Caco-2 (cell line): ENCODE measurements at places on chromosomes 6 and 20.
A peak's percentile ranks its signal among the peaks of the same experiment; 100 is the strongest.

DNA sequence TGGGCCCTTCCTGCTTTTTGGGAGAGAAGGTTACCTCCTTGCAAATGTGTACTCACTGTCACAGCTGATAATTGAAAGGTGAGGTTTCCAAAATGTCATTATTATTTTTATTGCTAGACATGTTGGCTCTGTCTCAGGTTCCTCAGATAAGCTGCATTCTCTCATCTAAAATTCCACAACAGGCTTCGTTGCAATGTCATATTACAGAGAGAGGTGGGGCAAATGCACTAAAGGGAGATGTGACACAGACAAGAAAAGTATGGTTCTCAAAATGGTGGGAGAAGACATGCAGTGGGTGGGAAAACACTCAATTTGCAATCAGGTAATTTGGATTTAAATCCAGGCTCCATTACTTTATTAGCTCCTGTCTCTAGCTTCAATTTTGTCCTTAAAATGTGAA is 256.4 kb upstream of the POU3F2 start:
- DNase-seq, result no peak

DNA sequence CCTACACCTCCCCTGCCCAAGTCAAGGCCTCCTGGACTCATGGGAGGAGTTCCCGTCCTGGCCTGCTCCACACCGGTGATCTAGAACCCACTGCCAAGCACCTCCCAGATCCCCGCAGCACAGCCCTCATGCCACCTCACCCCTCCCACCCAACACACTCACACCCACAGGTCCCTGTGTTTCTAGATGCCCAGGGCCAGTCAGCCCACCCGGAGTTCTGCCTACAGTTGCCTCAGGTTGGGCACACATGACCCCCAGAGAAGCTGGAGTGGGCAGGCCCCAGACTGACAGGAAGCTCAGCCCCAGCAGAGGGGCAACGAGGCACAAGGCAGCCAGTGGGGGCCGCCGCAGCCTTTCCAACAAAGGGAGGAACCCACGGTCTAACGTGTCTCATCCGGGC is 29.6 kb downstream of the RRBP1 start:
- DNase-seq, result no peak

- DNase-seq, result no peak
Measured at GRCh38 chr6:93047033-93047432, 372.3 kb downstream of the EPHA7 start.

GRCh38 chr20:41894255-41894963 is 276.2 kb upstream of the CHD6 start:
- no peak for DNase-seq

GRCh38 chr20:36253036-36253435 is 16.8 kb downstream of the AAR2 start:
- DNase-seq, result no peak

DNA sequence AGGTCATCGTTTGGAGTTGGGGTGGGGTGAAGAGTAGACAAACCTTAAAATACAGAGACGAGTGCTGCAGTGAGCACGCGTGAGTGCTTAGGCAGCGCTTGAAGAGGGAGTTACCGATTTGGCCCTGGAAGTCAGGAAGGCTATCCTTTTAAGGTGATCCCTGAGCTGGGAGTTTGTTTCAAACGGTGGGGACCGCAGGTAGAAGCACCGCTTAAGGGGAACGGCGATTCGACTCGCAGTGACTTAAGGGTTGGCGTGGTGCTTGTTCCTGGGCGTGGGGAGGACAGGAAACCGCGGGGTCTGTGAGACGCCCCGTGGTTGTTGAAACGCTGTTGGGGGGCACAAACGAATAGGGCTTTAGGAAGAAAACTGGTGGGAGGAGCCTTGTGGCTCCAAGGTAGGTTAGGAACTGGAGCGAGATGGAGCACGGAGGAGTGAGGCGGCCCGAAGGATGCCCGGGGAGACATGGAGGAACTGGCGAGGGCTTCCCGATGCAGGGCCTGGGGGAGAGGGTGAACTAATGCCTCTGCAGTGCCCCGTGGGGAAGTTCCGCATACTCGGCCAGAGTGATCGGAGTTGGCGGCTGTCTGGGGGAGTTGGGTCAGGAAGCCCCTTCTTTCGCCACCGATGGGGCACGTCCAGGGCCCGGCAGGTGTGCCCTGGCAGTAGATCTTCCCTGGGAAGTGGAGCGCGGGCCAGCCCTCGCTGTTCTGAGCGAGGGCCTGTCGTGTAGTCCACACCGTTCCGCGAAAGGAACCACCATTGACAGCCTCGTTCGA is 1.3 kb upstream of the CDYL start:
- DNase-seq, result peak; percentile 44

DNA sequence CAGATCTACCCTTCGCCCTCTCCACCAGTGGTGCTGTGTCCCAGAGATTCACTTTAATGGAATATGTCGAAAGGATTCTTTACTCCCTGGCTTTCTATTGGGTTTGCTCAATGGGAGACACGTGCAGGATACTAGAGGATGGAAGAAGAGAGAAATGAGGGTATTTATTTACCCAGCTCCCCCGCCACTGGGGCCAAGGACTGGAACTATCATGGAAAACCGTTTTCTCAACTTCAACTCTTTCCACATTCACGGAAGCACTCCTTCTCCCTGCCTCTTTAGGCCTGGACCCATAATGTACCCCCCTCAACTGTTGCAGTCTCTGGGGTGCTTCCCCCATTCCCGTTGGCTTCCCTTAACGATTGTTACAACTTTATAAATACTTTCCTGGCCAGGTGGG is 26.6 kb upstream of the RALY start:
- no peak for DNase-seq

DNA sequence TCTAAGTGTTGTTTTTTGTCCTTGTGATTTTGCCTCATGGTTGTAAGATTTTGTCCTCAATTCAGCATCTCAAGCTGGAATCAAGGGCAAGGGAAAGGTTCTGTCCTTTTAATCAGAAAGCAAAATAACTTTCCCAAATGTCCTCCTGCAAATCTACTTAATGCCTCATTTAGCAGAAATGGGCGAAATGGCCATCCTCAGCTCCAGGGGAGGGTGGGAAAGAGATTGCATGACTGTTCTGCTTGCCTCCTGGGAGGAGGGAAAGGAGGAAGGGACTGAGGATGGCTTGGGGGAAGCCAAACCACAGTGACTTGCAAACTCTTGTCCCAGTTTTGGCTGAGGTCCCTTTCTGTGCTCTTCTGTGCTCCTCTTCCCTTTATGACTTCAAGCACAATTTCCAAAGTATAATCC is 43.4 kb downstream of the TNFAIP3 start:
- DNase-seq, result no peak

DNA sequence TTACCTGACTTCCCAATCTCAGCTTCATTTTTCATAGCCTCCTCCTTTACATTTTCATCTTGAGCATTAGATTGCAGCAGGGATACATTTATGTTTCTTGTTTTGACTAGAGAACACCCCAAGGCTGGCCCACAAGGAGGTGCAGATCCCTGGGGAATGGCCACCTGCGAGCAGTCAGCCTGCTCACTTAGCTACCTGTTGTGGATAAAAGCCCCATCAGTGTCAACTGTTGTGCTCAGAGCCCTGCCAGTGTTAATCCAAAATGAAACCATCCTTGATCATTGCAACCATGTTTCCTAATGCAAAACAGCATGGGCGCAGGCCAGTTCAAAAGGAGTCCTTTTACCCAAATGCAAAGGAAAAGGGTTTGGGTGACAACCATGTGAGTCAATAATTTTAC is 50.8 kb downstream of the CNR1 start:
- DNase-seq, result no peak

- DNase-seq, result no peak
Measured at GRCh38 chr6:50846144-50846851, 27.6 kb downstream of the TFAP2B start.

DNA sequence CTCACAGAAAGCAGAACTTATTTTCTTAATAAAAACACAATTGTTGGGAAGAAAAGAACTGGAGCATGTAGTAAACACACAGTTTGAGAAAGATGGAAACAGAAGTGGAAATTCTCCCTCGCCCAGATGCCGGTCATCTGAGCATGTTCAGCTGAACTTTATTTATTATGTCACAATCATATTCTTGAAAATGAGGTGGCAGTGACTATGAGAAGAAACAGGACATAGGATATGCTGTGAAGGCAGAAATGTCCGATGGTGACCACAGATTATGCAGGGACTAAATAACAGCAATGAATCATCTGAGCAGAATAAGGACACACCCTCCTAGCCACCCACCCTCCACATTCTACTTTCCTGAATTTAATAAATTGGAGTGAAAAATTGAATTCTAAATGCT is 425.3 kb upstream of the NOX3 start:
- no peak for DNase-seq

DNA sequence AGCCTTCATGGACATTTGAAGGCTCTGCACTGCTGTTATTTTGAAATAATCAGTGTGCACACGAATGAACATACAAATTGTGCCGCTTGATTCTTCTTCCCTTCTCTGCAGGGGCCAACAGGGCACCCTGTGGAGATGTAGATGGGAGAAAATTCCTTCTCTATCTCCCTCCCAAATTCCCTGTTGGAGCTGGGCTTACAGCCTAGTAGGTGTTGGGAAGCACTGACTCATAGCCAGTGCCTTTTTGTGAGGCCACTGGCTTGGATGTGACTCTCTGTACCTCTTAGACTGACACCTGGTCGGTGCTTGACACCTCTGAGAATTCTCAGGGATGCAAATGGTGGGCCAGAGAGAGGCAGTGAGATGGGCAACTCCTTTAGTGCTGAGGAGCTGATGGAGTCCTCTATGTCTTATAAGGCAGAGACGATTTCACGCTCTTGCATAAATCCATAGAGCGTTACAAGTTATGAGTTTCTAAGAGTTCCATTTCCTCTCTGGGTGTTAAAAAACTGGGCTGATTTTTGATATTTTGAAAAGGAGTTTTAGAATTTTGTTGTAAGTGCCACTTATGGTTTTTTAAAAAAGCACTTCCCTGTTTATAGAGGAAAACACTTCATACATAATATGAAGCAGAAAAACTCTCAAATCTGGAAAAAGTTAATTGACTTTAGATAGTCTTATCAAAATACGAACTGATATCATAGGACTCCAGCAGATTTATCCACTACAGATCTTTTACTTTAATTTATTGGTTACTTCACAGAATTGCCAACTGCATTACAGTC is 89.8 kb upstream of the MAP3K7 start:
- DNase-seq, result no peak

DNA sequence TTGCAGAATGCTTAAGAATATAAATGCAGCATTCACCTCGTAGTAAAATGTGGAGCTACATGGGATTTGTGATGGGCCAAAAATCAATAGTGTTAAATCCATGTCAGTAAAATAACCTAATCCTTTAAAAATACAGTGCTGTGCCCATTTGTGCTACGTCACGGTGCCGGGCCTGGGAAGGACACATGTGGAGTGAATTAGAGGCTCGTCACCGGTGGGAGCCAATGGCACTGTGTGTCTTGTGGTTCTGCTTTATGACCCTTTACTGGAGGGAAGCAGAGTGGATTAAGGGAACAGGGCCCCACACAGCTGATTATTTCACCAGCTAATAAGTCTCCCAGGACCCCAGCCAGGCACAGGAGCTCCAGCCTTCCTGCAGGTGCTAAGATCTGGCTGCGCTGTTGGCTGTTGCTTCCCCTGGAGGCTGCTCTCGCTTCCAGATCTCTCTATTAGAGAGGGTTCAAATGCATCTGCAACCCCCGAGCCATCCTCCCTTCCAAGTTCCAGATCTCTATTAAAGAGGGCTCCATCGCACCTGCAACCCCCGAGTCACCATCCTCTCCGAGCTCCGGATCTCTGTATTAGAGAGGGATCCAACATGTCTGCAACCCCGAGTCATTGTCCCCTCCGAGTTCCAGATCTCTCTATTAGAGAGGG is 405.8 kb downstream of the CDH4 start:
- DNase-seq, result no peak

GRCh38 chr6:114216789-114217467 is 125.9 kb downstream of the HS3ST5 start:
- no peak for DNase-seq

DNA sequence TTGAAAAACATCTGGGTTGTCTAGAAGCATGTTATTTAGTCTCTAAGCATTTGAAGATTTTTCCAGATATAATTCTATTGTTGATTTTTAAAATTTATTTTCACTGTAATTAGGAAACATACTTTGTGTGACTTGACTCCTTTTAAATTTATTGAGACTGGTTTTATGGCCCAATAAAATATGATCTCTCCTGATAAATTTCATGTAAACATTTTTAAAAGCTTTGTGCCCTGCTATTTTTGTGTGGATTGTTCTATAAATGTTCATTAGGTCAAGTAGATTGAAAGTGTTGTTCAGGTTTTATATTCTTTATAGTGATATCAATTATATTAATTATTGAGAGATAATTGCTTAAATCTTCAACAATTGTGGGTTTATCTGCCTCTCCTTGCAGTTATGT is 105.4 kb downstream of the RFX6 start:
- DNase-seq, result no peak

GRCh38 chr6:90495216-90495817 is 91.6 kb downstream of the MAP3K7 start:
- no peak for DNase-seq

DNA sequence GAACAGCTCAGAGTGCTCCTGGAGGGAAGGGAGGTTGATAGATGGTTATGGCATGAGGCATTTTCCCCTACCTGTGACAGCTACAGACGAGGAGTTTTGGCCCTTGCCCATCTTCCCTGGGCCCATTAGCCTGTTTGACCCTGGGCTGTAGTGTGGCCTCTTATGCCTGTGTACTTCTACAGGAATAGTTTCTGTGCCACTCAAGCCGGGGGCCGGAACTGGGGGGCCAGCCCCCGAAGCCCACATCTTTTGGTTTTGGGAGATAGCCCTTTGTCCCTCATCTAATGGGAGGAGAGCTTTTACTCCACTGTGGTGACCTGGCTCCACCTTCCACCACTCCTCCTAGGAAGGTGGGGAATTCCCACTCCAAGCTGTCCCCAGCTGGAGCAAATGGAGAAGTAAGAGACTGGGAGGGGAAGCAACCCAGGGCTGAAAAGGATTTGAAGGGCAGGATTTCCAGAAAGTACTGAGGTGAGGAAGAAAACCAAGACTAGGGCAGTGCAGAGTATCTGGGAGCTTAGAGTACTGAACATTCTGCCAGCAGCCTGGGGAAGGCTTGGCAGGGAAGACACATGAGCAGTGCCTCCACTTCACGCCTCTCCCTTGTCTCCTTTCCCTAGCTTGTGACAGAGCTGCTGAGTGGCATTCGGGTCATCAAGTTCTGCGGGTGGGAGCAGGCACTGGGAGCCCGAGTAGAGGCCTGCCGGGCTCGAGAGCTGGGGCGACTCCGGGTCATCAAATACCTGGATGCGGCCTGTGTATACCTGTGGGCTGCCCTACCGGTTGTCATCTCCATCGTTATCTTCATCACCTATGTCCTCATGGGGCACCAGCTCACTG is 6.9 kb downstream of the ABCC10 start:
- no peak for DNase-seq

GRCh38 chr6:152272486-152272885 is 364.7 kb downstream of the SYNE1 start:
- no peak for DNase-seq

- no peak for DNase-seq
Measured at GRCh38 chr6:144660561-144661115, 375.5 kb downstream of the UTRN start.

GRCh38 chr6:158706369-158706982 is 56.6 kb downstream of the SYTL3 start:
- DNase-seq, result peak; percentile 60

GRCh38 chr6:49342410-49342809 is 120.6 kb downstream of the MMUT start:
- peak; percentile 33 for DNase-seq
